Frontal cortex (tissue), 4 donors: ENCODE measurements at places on chromosomes 2 and 18. TPM values are rescaled to one million over a fixed set of nuclear protein-coding genes. Genes with fewer than 3 reads are reported as not detected.

TWIST2 gene
- total RNA-seq = not detected

ANTXR1 gene
- total RNA-seq = 8.2 TPM

MOGAT1 gene
- not detected for total RNA-seq

NAT8 gene
- total RNA-seq = not detected

- no peak for DNase-seq
These were observed at the start of gene SERPINB10 for GRCh38 chr18:63907664-63908063. Gene SERPINB10 (plus strand): TSS chr18:63907958. CDS start chr18:63915511, 7,553 bp downstream.

DNA sequence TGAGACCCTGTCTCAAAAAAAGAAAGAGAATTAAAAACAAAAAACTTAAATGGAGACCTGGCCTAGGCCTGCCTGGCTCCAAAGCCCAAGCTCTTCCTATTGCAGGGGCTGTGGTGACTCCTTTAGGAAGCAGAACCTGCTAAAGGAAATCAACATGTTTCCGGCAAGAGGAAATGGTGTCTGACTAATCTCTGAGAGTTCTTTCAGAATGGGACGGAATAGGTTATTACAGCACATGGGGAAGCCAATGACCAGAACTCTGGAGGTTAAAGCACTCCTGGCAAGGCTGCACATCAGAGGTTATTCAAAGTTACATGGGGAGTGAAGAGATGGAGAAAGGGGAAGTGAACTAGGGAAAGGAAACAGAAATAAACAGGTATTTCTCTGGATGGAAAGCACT lies 21.4 kb downstream of the KIF3C start:
- no peak for DNase-seq

ABHD1 gene
- total RNA-seq = 0.41 TPM
